Tibial artery (tissue), 4 donors: ENCODE measurements at places on chromosomes 12 and 14.

GRCh38 chr12:93048656-93049055, 119.6 kb upstream of the EEA1 start:
- H3K27ac ChIP-seq, result no peak overlapping the region
- H3K27me3 ChIP-seq, result no peaks in the 10 kb centered on the region
- H3K36me3 ChIP-seq, result no peaks in the 10 kb centered on the region
- no peak for DNase-seq
- H3K4me3 ChIP-seq, result no peak overlapping the region

DNA sequence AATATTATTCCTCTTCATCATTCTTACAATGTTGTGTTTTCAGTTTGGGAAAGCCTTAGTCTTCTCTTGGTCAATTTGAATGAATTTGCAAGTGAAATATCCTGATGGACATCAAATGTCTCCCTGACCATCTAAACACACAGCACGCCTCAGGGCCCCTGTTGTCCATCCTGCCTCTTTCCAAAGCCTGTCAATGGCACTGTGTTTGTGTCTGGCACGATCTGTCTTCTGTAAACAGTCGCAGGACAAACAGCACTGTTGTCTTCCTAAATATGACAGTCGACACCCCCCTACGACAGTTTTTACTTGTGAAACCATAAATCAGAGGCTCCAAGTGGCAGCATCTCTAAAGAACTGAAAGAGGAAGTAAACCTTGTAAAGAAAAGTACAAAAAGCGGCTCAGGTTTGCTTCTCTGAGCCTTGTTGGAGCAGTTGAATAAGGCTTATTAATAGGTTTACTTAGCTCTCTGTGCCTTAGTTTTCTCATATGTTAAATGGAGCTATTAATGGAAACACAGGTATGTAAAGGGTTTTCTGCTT, 285.8 kb downstream of the NRXN3 start:
- DNase-seq, result no peak
- H3K27me3 ChIP-seq, result no peaks in the 10 kb centered on the region
- no peaks in the 10 kb centered on the region for H3K4me1 ChIP-seq
- H3K36me3 ChIP-seq, result no peaks in the 10 kb centered on the region
- no peak overlapping the region for H3K27ac ChIP-seq
- H3K4me3 ChIP-seq, result no peak overlapping the region

GRCh38 chr14:93537951-93538350, 107.2 kb downstream of the UNC79 start:
- H3K36me3 ChIP-seq, result no peaks in the 10 kb centered on the region
- no peak overlapping the region for H3K4me3 ChIP-seq
- no peaks in the 10 kb centered on the region for H3K27me3 ChIP-seq
- H3K4me1 ChIP-seq, result no peaks in the 10 kb centered on the region
- no peak overlapping the region for H3K27ac ChIP-seq
- no peak for DNase-seq

DNA sequence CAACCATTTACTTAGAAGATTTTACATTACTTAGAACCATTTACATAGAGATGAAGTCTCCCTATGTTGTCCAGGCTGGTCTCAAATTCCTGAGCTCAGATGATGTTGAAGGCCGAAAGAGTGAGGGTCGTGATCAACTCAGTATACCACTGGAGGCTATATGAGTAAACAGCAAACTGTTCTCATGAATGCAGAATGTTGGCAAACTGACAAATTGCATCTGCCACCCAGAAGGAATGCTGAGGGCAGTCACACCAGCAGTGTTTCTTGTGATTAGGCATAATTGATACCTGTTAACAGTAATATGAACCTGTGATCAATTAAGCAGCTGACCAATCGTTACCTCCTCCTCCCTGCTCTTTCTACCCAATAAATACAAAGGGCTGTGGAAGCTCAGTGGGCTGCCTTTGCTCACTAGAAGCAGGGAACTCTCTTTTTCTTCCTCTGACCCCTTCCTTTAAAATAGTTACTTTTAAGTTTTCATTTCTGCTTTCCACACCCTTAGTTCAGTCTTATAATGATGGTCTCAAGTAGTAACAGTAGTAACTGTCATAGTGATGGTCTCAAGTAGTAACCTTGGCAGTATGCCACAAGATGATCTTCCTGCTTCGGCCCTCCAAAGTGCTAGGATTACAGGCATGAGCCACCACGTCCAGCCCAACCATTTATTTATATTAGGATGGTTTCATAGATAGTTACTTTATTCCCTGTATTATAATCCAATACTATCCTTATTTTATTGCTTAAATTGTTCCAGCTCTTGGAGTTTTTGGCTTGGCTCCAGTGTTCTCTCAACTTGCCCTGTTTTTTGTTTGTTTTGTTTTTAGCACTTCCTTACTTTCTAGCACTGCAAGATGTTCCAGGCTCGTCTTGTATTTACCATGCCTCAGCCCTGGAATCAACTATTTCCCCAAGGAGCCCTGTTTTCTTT, 25.8 kb downstream of the LIMA1 start:
- H3K4me3 ChIP-seq, result no peak overlapping the region
- H3K36me3 ChIP-seq, result no peaks in the 10 kb centered on the region
- peaks cover 22% of the 10 kb centered on the region for H3K4me1 ChIP-seq
- DNase-seq, result no peak
- no peaks in the 10 kb centered on the region for H3K27me3 ChIP-seq
- H3K27ac ChIP-seq, result peak overlapping the region; percentile 54

DNA sequence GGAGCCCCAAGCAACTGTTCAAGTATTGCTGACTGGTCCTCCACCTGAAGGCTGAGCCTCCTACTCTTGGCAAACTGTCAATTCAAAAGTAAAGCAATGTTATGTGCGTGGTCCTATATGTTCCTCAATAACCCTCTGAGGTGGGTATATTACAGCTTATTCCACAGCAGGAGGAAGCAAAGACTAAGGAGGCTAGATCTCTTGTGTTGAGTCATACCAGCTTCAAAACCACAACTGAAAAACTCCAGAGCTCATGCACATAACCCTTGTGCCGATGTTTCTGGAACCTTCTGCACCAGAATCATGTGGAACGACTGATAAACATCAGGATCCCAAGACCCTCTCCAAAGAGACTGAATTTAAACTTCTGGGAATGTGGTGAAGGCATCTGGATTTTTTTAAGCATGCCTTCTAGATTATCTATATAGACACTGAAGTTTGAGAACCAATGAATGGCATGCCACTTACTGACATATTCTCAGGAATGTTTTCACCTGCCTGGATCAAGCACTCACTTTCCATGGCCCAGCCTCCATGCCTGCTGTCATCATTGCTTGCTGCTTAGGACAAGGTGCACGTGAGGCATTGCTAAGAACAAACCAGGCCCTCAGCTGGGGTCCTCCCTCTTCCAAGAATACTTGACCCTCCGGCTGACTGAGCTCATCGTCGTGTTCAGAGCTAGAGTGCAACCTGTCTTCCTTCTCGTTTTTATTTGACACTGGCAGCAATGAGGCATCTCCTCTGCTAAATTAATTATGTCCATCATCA, 194.7 kb downstream of the BCL11B start:
- H3K4me3 ChIP-seq, result no peak overlapping the region
- no peak overlapping the region for H3K27ac ChIP-seq
- H3K27me3 ChIP-seq, result no peaks in the 10 kb centered on the region
- H3K4me1 ChIP-seq, result no peaks in the 10 kb centered on the region
- H3K36me3 ChIP-seq, result no peaks in the 10 kb centered on the region
